Left hindlimb (tissue), 1 donor: ENCODE measurements at places on chromosomes 1 and 21.

DNA sequence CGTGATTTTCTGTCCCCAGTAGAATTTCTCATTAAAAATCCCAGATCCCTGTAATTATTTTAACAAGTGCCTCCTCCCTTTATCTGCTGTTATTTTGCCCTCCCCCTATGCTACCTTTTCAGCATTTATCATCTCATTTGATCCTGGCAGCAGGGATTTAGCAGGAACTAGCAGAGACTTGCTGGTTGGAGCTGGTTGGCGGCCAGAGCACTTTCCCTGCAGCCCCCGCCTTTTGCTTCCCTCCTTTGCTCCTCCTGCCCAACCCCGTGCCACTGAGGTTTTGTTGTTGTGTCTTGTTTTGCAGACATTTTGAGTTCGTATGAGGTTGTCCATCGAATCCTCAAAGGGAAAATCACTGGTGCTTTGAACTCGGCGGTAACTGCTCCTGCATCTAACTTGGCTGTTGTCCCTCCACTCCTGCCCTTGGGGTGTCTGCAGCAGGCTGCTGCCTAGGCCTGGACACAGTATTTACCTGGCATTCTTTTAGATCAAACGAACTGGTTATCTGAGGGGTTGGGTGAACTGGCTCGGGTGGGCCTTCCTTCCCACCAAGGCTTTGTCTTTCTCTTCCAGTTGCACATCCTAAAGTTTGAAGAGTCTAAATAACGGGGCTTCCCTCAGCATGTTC lies 11.2 kb downstream of the UBE2Q1 start:
- DNase-seq: no peak

DNA sequence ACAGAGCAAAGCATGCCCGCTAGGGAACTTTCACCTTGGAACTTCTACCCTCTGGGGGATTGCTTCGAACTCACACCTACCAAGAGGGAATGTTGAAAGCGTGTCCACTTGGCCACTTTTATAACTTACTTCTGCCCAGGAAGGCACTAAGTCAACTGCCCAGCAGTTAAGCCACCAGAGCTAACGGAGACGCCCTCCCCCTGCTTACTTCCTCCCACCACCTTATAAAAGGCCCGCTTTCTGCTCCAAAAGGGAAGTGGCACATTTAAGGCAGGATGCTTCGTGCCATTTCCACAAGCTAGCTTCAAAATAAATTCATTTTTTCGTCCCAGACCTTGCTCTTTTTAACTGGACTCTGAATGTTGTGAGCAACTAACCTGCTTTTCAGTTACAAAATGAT lies 3.2 kb upstream of the AK2 start:
- no peak for DNase-seq

- DNase-seq: no peak
These were observed 12.2 kb downstream of the UBE2U start for GRCh38 chr1:64215576-64215975.

DNA sequence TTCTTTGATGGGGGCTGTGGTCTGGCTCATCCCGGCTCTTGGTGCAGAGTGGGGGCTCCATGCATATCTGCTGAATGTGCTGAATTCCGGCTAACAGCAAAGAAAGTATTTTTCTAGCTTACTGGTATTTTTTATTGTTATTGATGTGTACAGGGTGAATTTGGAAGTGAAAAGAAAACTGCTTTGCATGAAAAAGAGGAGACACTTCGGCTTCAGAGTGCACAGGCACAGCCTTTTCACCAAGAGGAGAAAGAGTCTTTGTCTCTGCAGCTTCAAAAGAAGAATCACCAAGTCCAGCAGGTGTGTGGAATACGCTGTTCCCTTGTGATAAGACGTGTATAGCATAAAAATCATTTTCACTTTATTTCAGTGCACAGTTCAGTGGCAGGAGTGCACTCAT lies 57.6 kb downstream of the PCNT start:
- no peak for DNase-seq

DNA sequence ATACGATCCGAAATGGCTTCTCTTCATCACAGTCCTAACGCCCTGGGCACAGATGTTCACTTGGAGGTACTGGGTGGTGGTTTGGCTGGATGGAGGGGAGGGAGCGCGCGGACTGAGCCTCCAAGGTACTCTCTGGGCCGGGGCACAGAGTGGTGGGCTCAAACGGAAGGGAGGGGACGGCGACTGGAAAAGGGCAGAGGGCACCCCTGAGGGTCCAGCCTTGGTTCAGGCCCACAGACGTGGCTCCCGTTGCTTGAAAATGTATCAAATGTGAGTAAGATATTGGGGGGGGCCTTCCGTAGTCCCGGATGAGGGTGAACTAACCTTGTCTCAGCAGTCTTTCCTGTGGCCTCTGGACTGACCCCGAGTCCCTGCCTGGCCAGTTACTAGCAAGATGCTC lies 463 bp downstream of the IL12RB2 start:
- DNase-seq: no peak

- DNase-seq: peak; percentile 44
These were observed 3.3 kb downstream of the SLAMF8 start for GRCh38 chr1:159829822-159830465.

DNA sequence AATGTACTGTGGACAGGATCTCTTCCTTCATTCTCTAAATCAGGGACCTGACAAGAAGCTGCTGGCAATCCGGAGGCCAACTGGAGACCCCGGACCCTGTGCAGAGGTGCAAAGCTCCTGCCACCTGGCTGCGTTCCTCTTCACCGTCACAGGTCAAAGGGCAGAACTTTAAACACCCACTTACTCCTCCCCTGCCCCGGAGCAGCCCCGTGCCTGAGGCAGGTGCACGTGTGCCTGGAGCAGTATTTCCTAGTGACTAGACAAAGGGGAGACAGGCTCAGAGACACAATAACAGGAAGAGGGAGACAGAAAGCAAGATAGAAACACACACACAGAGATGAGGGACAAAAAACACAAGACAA lies 6.6 kb upstream of the PIGC start:
- no peak for DNase-seq

DNA sequence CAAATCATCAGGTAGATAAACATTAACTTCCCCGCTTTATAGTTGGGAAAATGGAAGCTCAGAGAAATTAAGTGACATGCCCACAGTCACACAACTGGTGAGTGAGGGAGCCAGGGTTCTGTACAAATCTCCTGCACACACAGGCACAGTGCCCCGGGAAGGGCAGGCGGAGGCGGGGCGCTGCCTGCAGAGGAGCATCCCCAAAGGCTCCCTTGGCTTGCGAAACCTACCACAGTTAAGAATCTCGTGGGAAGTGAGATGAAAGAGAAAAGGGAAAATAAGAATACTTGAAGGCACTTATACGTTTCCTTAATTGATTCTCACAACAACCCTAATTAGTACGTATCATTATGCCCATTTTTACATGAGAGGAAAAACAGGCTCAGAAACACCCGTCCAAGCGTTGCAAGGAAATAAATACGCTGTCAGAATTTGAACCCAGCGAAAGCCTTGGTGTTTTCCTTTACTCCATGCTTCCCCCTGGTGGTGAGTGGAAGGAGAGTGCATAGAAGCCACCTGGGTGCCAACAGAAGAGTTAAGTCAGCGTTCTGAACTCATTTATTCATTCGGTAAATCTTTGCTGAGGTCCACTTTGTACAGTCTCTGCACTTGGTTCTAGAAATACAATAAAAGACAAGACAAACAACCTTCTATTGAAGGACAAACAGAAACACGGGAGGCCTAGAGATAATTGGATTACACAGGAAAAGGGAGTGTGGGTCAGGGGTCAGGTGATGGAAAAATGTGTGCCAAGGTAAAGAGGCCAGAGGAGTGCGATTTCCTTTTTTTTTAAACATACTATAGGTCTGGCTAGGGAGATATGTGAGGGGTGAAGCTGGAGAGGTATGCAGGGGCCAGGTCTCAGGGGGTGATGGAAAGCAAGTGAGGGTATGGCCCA lies 28.4 kb downstream of the ACP6 start:
- DNase-seq: no peak

- DNase-seq: no peak
These were observed at the start of gene CFAP141 for GRCh38 chr1:154206196-154206595. Gene CFAP141 (minus strand): TSS chr1:154206333. CDS start chr1:154206307, 26 bp downstream.

GRCh38 chr1:24743404-24744211 lies 1.6 kb upstream of the CLIC4 start:
- no peak for DNase-seq

- no peak for DNase-seq
These were observed 7.6 kb upstream of the RGS16 start for GRCh38 chr1:182611787-182612186.

DNA sequence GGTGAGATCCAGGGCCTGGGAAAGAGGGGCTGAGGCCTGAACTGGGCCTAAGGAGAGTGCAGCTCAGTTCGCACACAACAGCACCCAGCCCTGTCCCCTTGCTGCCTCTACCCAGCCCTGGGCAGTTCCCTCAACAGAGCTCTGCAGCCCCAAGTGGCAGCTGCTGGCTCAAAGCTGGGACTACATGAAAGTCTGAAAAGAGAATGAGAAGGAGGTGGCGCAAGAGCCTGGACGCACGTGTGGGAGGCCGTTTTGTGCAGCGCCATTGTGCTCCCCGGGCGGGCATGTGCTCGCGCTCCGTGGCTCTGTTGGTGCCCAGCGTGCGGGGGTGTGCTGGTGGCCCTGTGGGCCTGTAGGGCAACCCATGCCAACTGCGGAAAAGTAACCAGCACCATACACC lies 10.3 kb downstream of the GPR37L1 start:
- DNase-seq: no peak

DNA sequence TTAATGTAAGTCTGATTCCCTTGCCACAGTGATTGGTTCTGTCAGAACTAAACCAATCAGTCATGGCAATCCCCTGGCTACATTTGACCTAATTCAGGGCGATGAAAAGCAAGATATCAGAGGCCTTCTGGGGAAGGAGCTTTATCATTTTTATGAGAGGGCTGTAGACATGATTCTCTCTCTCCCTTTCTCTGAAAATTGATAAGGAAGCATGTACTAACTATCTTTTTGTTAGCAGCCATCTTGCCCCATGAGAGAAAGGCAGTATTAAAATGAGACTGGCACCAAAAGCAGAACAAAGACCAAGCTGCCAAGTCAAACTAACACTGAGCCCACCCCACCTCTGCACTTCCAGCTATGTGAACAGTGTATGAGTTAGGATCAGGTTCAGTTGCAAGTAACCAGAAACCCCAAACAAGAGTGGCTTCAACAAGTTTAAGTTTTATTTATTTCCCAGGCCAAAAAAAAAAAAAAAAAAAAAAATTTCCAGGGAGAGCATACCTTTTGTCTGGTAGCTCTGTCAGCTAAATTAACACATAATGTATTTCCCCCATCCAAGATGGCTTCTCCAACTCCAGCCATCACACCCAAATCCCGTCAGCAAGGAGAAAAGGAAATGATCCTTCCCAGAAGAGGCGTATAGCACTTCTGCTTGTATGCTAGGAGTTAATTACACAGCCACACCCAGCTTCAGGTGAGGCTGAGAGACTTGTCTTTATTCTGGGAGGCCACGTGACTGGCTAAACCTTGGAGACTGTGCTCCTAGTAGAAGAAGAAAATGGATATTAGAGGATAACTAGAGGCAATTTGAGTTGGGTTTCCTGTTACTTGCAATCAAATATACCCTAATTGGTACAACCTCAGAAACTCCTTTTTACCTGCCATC lies 105.8 kb upstream of the RALGPS2 start:
- DNase-seq: no peak

DNA sequence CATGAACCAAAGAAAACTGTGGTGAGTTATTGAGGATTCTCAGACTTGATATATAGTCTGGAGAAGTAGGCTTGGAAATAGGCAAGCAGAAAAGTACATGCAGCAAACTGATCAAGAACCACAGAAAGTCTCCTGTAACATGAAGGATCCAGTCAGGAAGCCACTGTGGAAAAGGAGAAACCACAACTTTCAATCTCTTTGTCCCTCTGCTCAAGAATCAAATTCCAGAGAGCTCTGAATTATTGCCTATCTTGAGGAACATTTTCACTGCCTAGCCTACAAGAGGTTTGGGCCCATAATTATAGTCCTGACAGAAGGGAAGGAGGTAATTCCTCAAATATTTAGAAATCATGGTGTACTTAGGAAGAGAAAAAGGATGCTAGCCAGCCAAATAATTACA lies 43.0 kb upstream of the ADAMTS1 start:
- DNase-seq: no peak

DNA sequence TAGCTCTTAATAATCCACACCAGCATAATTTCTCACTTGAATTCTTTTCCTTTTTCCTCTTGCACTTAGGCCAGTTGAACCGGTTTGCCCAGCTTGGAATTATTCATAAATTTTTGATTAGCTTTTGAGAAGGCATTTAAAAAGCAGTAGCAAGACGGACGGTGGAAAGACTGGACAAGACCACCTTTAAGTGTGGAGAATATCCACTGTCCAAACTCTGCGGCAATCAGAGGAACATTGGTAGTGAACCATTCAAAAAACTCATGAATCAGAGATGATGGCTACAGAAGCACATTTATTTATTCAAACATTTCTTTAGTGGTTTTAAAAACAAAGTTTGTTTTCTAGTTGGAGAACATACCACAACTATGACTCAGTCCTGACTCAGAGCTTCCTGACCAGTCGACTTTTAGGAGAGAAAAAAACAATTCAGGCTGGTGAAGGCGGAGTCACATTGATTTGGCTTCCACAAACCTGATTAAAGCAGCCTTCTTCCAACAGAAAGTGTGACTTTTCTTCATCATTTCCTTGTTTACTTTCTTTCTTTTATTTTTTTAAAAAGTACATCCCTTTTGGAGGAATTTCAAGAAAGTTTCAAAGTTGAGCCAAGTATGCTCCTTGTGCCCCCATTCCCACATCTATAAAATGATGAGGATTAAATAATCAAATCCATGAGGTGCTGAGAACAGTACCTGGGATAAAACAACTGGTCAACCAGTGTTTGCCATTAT lies 128.8 kb downstream of the ADSS2 start:
- DNase-seq: no peak

DNA sequence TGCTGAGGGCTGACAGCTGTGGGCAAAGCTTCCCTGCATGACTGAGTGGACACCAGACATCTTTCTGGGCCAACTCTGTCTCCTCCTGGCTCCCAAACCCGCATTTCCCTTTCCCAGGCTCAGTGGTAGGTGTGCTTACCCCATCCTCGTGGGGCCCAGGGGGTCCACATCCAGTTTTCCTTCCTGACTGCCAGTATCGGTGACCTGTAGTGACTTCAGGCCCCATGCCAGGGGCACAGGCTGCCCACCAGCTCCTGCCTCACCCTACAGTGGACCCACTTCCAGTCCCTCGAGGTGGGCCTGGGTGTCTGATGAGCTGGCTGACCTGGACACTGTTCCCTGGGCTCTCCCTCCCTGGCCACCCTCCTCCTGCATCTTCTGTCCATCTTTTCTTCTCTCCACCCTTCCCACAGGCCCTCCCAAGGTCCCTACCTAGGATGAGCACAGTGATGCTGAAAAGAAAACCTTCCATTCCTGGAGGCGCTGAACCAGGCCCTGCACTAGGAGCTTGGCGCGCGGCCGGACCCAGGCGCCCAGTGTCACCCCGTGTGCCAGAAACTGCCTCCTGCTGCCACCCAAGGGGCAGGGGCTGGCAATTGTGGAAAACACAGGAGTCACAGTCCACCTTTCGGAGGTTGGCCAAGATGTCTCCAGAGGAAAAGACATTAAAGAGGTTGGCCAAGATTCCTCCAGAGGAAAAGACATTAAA lies 67.1 kb downstream of the RUNX3 start:
- no peak for DNase-seq

GRCh38 chr1:19240673-19241538 lies 10.4 kb downstream of the EMC1 start:
- peak; percentile 48 for DNase-seq
